OCI-M1 (cell line): ENCODE measurements at places on chromosomes 6 and 20.

DNA sequence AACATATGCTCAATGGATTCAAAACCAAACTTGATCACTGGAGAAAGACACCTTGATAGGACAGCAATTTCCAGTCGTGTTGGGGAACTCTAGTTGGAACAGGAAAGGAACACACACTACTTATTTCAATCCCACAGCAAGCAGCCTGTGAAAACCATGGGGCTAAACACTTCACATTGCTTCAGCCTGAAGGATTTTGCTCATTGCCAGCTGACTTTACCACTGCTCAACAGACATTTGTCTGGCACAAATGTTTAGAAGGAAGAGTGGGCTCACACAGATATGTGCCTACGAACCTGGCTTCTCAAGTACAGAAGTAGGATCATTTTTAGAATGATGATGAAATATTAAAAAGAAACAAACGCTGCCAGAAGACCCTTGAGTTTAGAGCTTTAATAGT, 598.1 kb downstream of the PHF3 start:
- peak; percentile 26 for DNase-seq

- no peak for DNase-seq
These were observed 118.6 kb downstream of the LY86 start for GRCh38 chr6:6707143-6707542.

DNA sequence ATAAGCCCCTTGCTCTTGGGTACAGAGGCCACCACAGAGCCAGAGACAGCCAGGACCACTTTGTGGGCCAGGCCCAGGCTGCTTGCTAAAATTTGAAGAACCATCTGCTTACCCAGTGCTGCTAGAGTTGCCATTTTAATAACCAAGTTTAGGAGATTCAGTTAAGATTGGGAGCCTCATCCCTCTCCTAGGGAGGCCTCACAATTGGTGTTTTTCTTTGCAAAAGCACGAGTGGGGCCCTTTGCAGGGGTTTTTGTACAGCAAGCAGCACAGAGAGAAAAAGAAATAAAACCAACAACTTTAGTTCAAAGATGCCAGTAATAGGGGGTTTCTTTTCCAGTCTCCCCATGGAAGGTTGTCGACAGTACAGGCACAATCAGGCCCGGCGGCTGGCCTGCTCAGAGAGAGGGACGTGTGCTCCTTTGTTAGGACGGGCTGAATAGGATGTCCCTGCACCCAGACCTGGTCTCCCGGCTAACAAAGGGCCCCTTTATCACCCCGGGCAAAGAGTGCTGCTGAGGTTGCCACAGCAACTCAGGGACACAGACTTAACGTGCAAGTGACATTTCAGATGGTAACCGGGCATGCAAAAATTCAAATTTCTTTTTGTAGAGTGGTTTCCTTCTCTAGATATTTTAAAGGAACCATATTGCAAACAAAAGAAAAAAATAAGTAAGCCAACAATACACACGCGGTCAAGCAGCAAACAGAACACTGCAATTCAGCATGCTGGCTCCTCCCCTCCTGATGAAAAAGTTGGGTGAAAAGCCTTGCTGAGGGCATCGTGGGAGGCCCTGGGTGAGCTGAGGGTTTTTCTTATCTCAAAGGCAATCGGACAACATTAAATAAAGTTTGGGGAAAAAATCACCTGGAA, 10.5 kb upstream of the TOX2 start:
- no peak for DNase-seq

DNA sequence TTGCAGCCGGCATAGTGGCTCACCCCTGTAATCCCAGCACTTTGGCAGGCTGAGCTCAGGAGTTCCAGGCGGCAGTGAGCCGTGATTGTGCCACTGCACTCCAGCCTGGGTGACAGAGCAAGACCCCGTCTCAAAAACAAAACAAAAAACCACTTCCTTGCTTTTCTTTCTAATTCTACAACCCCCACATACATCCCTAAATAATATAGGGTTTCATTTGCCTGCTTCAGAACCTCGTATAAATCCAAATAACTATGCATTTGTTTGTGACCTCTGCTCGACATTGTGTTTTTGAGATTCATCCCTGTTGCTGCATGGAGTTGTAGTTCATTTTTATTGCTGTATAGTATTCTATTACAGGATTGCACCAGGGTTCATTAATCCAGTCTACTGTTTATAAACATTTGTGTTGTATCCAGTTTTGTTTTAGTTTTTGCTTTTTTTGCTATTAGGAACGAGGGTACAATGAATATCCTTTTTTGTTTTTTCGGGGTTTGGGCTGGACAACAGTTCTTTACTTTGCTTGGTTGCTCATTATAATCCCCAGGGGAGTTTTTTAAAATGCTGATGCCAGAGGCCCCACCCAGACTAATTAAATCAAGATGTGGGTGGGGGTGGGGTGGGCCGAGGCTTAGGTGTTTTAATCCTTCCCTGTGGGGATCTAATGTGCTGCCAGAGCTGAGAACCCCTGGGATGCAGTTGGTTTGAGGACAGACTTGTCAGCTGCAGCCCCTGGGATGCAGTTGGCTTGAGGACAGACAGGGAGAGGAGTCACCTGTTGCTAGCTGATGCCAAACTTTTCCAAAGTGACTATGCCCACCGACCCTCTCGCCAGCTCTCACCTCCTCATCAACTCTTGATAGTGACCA, 2.4 kb upstream of the SNAI1 start:
- no peak for DNase-seq
